ENCODE measurements at places on chromosomes 16 and 17.

- DNase-seq, result no peak
Observed at GRCh38 chr17:6699997-6700947, 12.9 kb downstream of the SLC13A5 start.

- DNase-seq, result no peak
Observed at GRCh38 chr16:15708096-15708495, 58.1 kb downstream of the NDE1 start.

DNA sequence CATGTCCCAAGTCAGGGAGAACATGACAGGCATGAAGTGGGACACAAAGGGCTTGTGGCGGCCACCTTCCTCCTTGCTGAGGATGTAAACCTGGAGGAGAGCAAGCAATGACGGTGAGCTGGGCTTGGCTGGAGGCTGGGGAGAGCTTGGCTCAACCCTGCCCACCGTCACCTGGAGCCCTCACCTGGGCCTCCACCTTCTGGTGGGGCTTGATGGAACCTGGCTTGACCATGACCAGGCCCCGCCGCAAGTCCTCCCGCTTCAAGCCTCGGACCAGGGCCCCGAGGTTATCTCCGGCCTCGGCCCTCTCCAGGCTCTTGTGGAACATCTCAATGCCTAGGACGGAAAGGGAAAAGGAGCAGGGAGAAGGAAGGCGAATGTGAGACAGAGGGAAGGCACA is 2.4 kb downstream of the TUFM start:
- DNase-seq, result no peak

DNA sequence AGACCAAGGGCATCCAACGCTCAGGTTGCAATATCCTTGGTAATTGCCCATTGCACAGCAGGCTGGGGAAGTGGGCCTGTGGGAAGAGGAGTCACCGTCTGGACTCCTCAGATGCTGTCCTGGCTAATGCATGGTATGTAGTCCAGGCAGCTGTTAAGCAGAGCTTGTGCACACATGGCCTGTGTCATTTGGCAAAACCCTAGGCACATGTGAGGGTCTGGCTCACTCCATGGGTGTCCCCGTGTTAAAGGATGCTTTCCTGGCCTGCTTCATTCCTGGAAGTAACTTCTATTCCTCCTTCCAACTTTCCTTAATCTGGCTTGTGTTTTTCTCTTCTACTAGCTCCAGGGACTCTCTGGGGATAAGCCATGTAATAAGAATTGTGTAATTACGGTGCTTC is 378.0 kb upstream of the CA10 start:
- no peak for DNase-seq

DNA sequence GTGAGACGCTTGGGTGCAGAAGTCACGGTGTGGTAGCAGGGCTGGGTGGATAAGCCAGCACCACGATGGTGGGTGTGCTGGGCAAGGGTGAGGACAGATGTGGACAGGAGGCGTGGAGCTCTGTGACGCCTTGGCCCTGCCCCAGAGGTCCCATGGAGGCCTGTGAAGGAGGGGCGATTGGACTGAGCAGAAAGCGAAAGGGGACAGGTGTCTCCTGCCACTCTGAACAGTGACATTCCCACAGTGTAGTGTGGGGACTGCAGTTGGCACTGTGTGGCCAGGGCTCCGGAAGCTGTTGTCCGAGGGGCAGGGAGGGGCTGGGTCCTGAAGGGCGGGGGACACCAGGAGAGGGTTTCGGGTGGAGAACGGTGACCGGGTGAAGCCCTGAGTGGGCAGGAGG is 7.3 kb downstream of the TBC1D24 start:
- DNase-seq, result no peak

DNA sequence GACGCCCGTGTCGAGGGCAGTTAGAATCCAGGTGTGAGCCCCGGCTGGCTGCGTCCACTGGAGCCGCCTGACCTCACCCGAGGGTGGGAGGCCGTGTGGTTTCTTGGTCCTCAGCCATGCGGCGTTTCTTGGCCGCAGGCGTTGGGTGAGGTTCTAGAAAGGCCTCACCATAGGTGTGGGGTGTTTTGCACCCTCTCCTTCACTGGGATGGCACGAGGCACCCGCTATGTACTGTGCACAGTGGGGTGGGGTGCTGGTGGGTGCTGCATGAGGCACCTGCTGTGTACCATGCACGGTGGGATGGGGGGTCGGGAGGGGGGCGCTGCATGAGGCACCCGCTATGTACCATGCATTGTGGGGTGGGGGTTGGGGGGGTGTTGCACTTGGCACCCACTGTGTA is 169.6 kb downstream of the BANP start:
- DNase-seq, result no peak

DNA sequence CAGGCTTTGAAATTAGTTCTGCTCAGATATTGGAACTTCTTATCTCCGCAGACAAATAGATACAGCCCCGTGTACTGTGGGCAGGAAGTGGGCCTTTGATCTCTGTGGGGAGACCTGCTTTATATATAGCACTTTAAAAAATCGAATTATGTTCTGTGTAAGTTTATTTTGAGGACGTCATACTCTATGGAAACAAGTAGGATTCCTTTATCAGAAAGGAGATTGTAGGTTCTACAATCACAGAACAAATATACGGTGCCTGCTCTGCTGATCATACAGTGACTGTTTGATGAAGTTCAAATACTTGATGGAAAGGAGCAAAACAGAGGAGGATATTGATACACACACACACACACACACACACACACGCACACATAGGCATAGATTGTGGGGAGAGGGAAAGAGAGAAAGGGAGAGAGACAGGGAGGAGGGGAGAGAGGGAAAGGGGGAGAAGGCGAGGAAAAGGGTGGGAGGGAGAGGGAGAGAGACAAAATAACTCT is 14.7 kb upstream of the TMEM220 start:
- no peak for DNase-seq

- no peak for DNase-seq
Observed at GRCh38 chr16:68526782-68527145, 12.3 kb upstream of the ZFP90 start.

DNA sequence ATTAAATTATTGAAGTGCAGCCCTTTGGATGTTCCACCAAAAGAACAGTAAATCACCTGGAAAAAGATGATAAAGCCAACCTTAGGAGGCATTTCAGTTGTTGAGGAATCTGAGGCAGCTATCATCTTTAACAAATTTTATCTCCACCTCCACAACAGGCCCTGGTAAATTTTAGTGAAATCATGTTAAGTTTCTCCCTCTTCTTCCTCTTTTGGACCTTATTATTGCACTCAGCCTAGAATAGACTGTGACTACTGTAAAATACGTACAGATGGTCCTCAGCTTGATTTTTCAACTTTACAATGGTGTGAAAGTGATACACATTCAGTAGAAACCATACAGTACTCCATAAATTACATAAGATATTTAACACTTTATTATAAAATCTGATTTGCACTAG is 90.3 kb downstream of the USP32 start:
- no peak for DNase-seq

GRCh38 chr17:32148351-32148750 is 6.0 kb downstream of the RHOT1 start:
- DNase-seq, result no peak

- no peak for DNase-seq
Observed at GRCh38 chr17:39261286-39261685, 35.5 kb upstream of the STAC2 start.

GRCh38 chr17:6043405-6043804 is 26.8 kb upstream of the WSCD1 start:
- DNase-seq, result no peak
